Natural killer cell (primary cell): ENCODE measurements at places on chromosomes 1 and 21.

DNA sequence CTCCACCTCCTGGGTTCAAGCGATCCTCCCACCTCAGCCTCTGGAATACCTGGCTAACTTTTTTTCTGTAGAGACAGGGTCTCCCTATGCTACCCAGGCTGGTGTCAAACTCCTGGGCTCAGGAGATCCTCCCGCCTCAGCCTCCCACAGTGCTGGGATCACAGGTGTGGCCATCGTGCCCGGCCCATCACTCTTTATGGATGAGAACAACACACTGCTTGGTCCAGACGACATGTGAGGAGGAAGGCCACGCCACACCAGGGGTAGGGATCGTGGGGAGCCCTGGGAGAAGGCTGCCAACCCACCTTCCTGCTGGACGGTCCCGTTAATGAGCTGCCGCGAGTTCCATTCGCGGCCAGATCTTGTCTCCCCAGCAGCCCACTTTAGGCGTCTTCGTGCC lies 5.0 kb upstream of the GABRD start:
- no peak for DNase-seq

GRCh38 chr21:42465008-42465802 lies 30.8 kb downstream of the RSPH1 start:
- peak; percentile 60 for DNase-seq

DNA sequence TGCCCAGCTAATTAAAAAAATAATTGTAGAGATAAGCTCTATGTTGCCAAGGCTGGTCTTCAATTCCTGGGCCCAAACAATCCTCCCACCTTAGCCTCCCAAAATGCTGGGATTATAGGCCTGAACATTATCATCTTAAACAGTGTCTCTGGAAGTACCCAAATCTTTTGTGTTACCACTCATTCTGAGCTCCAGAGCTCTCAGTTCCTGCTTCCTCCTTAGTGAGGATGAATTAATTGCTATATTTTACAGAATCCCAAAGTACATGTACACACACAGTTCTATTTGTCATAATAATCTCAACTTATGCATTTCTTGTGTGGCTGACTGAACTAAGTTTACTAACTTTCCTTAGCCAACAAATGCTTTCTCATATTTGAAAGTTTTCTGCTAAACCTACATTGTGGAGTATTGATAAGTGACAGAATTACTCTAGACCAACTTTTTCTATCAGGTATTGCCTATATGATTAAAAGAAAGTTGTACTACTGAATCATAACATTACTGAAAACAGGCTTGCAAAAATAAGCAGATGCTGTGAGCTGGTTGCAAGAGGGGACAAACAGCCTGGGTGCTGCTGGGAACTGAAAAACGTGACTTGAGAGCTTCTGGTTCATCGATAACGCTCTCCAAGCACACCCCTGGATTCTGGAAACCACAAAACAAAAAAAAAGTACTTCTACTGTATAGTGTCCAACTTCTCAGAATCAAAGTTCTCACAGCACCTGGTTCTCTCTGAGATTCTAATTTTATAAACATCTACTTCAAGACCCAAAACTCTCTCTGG lies 15.3 kb downstream of the VAV3 start:
- DNase-seq = no peak

- no peak for DNase-seq
Measured at GRCh38 chr1:54255026-54255702, 55.2 kb downstream of the MRPL37 start.

DNA sequence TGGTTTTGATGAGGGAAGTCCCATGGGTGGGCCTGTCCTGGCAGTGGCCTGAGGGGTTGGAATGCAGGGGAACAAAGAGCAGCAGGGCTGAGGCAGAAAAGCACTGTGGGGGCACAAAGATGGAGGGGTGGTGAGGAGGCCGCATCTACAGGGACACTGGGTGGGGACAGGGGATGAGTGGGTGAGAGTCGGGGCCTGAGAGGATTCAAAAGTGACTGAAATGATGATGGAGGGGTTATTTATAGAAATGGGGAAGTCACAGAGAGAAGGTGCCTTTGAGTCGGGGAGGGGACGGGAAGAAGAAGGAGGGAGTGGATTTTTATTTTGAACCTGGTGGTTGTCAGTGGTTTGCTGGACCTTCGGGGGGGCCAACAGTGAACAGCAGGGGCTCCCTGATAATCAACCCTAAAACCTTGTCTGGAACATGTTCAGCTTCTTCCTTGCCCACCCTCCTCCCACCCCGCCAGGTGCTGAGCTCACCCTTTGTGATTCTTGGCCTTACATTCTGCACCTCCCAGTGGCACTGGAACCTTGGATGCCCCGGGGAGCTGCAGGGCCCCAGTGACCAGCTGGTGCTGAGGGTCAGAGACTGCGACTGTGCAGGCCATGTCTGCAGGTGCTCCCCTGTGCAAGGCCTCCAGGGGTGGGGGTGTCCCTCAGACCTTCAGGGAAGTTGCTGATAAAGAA lies 42.9 kb downstream of the IER5 start:
- DNase-seq = no peak

- DNase-seq = no peak
Measured at GRCh38 chr1:63772201-63772600, 1.6 kb upstream of the ROR1 start.

GRCh38 chr1:18142969-18143368 lies 35.4 kb downstream of the IGSF21 start:
- no peak for DNase-seq

DNA sequence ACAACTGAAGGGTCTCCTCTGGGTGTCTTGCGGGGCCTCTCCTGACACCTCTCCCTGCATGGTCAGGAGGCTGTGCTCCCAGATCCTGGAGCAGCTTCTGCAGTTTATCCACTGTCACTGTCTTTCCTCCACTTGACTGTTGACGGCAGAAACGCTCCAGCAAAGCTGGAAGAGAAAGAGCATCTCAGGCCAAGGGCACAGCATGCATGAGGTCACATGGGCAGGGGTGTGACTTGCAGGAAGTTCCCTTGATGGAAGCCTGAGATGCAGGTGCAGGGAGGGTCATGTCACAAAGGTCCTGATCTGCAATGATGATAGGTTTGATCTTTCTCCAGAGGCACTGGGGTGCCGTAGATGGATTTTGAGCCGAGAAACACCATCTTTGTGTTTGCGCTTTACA lies 23.3 kb downstream of the SLC44A3 start:
- no peak for DNase-seq

DNA sequence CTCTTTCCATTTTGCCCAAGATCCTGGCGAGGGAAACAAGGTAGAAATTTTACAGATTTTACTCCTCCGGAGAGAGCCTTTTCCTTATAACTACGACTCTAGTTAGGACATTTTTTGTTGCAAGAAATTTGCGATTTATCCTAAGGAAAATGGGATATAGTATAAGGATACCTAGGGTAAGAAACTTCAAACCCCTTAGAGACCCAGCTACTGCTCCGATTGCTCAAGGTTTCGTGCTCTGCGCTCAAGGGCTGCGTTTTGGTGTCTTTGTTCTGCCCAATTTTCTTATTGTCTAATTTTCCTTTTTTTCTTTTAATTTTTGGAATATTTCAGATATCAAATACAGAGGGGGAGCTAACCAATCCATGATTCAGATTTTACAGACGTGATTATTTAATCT lies 1.5 kb downstream of the TTC3 start:
- no peak for DNase-seq

GRCh38 chr1:172408958-172409357 lies 11.5 kb upstream of the C1orf105 start:
- no peak for DNase-seq

GRCh38 chr1:79005945-79006344 lies 585 bp downstream of the ADGRL4 start:
- DNase-seq = no peak

DNA sequence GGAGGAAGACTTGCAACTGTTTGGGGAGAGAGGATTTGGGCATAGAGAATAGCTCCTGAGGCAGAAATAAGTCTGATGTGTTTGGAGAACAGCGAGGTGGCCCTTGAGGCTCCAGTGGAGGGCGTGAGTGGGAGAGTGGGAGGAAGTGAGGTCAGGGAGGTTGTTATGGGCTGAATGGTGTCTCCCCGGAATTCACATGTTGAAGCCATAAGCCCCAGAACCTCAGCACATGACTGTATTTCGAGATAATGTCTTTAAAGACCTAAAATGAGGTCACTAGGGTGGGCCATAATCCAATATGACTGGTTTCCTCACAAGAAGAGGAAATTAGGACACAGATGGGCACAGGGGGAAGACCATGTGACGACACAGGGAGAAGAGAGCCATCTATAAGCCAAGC lies 17.9 kb upstream of the APP start:
- DNase-seq = no peak

- DNase-seq = no peak
Measured at GRCh38 chr1:233015965-233016364, 65.6 kb downstream of the NTPCR start.

- DNase-seq = no peak
Measured at GRCh38 chr1:118252624-118253023, 67.6 kb upstream of the SPAG17 start.

- DNase-seq = peak; percentile 92
Measured at GRCh38 chr21:45592208-45592619, 50.0 kb upstream of the SLC19A1 start.

DNA sequence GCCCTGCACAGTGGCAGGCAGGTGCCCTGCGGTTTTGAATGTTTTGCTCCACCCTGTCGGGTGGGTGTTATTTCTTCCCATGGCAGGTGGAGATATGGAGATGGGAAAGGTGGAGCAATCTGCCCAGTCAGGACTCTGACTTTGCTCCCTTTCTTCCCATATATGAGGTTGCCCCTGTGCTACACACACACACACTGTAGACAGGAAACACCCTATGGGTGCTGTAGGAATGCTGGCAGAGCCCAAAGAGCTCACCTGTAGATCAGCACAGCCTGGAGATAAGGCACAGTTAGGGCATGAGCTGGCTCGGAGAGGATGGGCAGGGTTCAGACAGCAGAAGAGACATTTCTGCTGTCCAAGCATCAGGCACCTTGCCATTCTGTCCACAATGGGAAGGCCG lies 246.0 kb upstream of the AJAP1 start:
- DNase-seq = no peak

DNA sequence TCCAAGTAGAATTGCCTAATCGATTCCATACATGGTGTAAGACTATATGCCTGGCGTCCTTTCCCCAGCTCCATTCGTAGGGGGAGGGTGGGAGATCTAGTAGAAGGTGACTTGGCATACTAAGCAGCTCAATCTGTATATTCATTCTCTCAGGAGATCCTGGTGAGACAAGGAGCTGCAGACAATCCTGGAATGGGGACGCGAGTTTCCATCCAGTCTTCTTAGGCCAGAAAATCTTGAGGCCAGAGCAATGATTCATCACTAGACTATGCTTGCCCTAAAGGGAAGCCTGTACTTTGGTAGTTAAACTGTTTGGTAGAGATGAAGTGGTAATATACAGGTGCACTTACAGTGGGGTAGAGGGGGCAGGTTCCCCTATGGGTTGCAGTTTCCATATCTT lies 468.7 kb downstream of the ADGRL2 start:
- DNase-seq = no peak

DNA sequence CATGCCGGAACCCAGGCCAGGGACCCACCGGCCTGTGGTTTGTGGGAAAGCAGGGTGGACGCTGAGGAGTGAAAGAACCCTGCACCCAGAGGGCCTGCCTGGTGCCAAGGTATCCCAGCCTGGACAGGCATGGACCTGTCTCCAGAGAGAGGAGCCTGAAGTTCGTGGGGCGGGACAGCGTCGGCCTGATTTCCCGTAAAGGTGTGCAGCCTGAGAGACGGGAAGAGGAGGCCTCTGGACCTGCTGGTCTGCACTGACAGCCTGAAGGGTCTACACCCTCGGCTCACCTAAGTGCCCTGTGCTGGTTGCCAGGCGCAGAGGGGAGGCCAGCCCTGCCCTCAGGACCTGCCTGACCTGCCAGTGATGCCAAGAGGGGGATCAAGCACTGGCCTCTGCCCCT lies 18.5 kb downstream of the CSF1 start:
- DNase-seq = no peak

GRCh38 chr1:8047686-8048445 lies 21.8 kb upstream of the ERRFI1 start:
- DNase-seq = no peak

- no peak for DNase-seq
Measured at GRCh38 chr1:172895761-172896160, 155.0 kb downstream of the TNFSF18 start.

- DNase-seq = peak; percentile 60
Measured at GRCh38 chr1:154407198-154408091, 2.3 kb downstream of the IL6R start.

DNA sequence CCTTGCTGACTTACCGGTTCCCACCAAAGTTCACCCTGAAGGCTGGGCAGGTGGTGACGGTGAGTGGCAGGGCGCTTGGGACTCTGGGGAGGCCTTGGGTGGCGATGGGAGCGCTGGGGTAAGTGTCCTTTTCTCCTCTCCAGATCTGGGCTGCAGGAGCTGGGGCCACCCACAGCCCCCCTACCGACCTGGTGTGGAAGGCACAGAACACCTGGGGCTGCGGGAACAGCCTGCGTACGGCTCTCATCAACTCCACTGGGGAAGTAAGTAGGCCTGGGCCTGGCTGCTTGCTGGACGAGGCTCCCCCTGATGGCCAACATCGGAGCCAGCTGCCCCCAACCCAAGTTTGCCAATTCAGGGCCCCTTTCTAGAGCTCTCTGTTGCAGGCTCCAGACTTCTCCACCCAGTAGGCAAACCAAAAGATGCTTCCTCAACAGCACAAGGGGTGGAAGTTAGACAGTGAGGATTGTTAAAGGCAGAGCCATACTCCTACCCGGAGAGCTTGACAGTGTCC lies 16.4 kb upstream of the SEMA4A start:
- no peak for DNase-seq

- no peak for DNase-seq
Measured at GRCh38 chr1:119834990-119835389, 23.7 kb upstream of the REG4 start.

DNA sequence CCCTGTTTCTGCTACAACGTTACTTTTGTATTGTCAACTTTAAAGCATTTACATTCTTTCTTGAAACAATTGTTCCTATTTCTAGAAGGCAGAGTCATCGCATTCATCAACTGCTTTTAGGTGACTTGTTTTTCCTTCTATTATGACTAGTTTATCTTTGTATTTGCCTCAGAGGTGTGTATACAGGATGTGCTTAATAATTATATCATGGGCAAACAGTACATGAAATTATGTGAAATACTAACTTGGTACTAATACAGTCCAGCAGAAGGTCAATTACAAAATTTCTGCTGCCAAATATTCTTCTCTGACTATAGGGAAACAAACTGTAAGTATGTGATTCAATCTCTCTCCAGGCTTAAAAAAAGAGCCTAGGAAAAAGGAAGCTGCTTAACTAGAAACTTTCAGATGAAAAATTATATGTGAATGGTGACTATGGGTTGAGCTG lies 101.6 kb downstream of the C4BPA start:
- DNase-seq = no peak

GRCh38 chr1:218297867-218298266 lies 12.8 kb downstream of the RRP15 start:
- no peak for DNase-seq
